ENCODE measurements at places on chromosomes 3 and 15. TPM values are rescaled to one million over a fixed set of nuclear protein-coding genes. Genes with fewer than 3 reads are reported as not detected.

- DNase-seq: no peak
- H3K27me3 ChIP-seq: no peaks in the 10 kb centered on the region
- no peaks in the 10 kb centered on the region for H3K36me3 ChIP-seq
- H3K27ac ChIP-seq: no peak overlapping the region
- no peaks in the 10 kb centered on the region for H3K4me1 ChIP-seq
- no peak overlapping the region for H3K4me3 ChIP-seq
These were observed 466.1 kb upstream of the PPP2R3A start for GRCh38 chr3:135499426-135499825.

- no peak overlapping the region for H3K4me3 ChIP-seq
- H3K4me1 ChIP-seq: peaks cover 10% of the 10 kb centered on the region
- no peak for DNase-seq
- H3K36me3 ChIP-seq: no peaks in the 10 kb centered on the region
- no peaks in the 10 kb centered on the region for H3K27me3 ChIP-seq
These were observed 41.1 kb upstream of the ARL8B start for GRCh38 chr3:5080779-5081550.

- no peak overlapping the region for H3K27ac ChIP-seq
- peaks cover 6% of the 10 kb centered on the region for H3K4me1 ChIP-seq
- no peaks in the 10 kb centered on the region for H3K36me3 ChIP-seq
- no peak overlapping the region for H3K4me3 ChIP-seq
- no peaks in the 10 kb centered on the region for H3K27me3 ChIP-seq
- DNase-seq: no peak
These were observed 76.1 kb downstream of the LDHAL6B start for GRCh38 chr15:59282515-59283337.

Gene IL16
- 4.9 TPM for total RNA-seq

Gene SENP7
- 30.4 TPM for total RNA-seq

Gene SOX2
- total RNA-seq: 0.34 TPM
